ENCODE measurements at places on chromosomes 16 and 17. TPM values are rescaled to one million over a fixed set of nuclear protein-coding genes. Genes with fewer than 3 reads are reported as not detected.
A peak's percentile ranks its signal among the peaks of the same experiment; 100 is the strongest.

DNA sequence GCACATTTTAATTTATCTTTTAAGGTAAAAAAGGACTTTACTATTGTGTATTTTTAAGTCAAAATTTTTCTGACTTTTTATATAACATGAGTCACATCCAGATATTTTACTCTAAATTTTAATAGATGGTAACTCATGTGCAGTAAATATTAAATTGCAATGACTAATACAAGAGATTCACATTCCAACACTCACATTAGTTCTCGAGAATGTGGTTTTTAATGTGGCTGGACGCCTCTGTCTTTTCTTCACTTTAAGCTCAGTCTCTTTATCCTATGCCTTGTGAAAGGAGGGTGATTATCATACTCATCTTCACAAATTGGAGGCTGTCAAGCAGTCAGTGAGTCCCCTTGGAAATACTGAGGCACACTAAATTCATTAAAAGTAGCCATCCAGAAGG lies 315.6 kb downstream of the HS3ST3B1 start:
- no peak for DNase-seq

Gene TIMP2
- 177 TPM for total RNA-seq

- no peak for DNase-seq
Observed at GRCh38 chr17:51032850-51033249, 87.8 kb downstream of the SPAG9 start.

GRCh38 chr17:82596837-82597672 lies 51.2 kb downstream of the WDR45B start:
- no peak for DNase-seq

- DNase-seq: peak; percentile 45
Observed at GRCh38 chr16:50377001-50377400, 8.2 kb upstream of the BRD7 start.

GRCh38 chr17:43434902-43435319 lies 36.1 kb downstream of the ARL4D start:
- no peak for DNase-seq

DNA sequence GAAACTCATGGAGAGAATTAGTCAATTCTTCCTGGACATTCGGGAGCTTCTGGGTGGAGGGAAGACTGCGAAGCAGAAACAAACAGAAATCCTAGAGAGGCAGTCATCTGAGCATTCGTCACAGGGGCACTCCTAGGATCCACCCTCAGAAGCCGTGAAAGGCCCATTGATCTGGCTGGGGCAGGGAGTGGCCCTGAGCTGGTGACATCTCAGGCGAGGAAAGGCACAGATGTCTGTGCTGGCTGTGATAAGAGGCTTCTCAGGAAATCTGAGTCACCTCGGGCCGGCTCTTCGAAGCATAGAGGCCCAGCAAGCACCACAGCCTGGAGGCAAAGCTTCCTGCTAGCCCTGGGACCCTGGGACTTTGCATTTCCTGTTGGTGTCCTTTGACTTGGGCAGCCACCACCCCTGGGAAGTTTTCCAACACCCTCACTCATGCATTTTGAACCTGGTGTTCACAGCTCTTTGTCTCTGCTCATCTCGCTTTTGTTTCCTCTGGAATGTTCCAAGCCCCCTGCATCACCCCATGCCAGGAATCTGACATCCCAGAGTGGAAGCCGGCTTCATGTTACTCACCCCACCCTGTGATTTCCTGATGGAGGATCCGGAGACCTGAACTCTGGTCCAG lies 23.3 kb upstream of the CDRT4 start:
- DNase-seq: peak; percentile 94

DNA sequence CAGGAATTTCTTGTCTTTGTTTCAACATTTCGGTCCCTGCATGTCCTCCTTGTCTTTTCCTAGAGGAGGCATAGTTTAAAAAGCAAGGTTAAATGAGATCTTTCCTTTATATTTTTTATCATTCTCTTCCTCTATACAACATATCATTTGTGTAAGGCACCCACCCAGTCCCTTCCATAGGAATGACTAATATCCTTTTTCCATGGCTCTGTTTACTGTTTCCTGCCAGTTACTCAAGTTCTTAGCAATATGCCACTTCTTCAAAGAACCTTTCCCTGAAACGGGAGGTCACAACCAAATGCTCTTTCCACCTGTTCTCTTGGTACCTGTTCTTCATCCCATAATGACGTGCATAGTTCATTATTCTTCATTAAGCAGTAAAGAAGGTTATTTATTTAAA lies 1237.1 kb upstream of the GOT2 start:
- no peak for DNase-seq

- DNase-seq: no peak
Observed at GRCh38 chr16:20317117-20317516, 10.2 kb downstream of the GP2 start.

Gene KRT31
- total RNA-seq: not detected

- DNase-seq: no peak
Observed at GRCh38 chr17:12667299-12667958, 1.7 kb downstream of the MYOCD start.

DNA sequence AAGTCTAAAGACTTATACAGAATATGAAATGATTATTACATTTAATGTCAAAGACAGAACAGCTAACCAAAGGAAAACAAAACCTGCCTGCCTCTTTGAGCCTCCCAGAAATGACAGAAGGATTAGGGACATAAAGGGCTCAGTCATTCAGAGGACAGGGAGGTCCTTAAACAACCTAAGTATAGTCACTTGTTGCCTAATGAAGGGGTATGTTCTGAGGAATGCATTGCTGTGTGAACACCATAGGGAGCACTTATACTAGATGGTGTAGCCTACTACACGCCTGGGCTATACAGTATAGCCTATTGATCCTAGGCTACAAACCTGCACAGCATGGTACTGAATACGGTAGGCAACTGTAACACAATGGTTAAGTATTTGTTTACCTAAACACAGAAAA lies 106.4 kb downstream of the PARN start:
- DNase-seq: no peak

Gene HS3ST3B1
- total RNA-seq: 5.5 TPM
